Amygdala (tissue), 56 donors: ENCODE measurements at places on chromosomes 16 and 17.

- peak; percentile 78 for DNase-seq
Observed at GRCh38 chr16:65745-66144, 6.7 kb downstream of the RHBDF1 start.

- no peak for DNase-seq
Observed at GRCh38 chr17:15479703-15480102, 12.3 kb upstream of the CDRT4 start.

DNA sequence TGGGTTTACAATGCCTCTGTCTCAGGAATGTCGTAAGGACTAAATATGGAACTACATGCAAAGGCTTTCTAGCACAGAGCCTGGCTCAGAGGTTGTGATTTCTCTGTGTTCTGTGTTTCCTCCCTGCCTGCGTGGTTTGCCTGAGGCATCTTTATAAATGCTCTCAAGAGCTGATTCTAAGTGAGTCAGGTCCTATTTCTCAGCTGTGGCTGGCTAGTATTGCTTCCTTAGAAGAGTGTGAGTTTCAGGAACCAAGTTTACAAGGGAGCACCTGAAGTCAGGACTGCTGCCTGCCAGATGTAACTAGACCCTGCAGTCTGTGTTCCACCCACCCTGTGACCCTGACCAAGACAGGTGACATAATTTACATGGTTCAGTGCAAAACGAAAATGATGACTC lies 8.0 kb upstream of the CCL1 start:
- DNase-seq, result no peak

- peak; percentile 88 for DNase-seq
Observed at GRCh38 chr17:78883533-78884131, 19.4 kb downstream of the CEP295NL start.

DNA sequence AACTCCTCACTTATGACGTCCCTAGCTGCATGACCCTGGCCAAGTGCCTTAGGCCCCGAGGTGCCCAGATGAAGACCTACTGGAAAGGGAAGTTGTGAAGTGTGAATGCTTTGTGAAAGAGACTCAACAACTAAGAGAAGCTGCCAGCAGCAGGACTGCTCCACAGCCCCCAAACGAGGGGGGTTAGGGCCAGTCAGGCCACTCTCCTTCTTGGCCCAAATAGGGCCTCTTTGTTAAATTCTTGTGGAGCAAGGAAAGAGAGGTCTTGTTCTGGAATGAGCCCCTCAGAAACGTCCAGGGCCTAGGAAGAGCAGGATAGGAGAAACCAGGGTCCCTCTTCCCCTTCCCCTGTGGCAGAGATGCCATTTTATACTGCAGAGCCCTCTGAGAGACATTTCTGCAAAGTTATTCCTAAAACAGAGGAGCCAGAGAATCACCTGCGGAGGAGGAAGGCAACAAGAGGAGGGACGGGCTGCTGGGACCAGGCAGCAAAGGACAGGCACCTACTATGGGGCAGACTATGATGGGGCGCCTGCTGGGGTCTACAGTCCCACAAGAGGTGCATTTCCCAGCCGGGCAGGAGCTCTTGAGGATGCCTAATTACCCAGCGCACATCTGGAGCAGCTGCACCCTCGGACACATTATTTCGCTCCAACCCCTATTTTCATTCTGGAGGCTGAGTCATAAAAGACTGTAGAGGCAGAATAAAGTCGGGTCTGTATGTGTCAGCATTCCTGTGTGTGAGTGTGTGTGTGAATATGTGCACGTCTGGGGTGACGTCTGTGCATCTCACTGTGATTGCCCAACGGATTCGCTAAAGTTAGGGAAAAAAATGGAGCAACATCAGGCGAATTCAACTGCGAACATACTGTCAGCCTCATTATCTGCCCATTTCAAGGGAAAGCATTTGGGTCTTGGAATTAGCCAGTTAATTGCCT lies 11.4 kb upstream of the HOXB9 start:
- DNase-seq, result no peak
